ENCODE measurements at places on chromosomes 1 and 21. TPM values are rescaled to one million over a fixed set of nuclear protein-coding genes. Genes with fewer than 3 reads are reported as not detected.

DNA sequence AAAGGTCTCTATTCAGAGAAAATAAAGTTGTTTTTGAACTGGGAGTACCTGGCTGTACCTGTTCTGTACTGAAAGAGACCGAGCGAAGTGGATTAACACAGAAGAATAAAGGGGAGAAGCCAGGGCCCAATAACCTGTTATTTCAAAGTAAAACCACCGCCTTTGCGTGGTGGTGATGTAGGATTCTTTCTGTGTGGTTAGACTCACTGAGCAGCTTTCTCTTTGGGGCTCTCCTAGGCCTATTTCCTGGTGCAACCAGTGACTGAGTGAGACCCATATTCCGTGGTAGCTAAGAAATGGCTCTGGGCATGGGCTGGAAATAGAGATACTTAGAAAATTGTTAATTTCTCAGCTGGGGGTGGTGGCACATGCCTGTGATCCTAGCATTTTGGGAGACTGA, 99.9 kb downstream of the XCL2 start:
- no peak for DNase-seq

DNA sequence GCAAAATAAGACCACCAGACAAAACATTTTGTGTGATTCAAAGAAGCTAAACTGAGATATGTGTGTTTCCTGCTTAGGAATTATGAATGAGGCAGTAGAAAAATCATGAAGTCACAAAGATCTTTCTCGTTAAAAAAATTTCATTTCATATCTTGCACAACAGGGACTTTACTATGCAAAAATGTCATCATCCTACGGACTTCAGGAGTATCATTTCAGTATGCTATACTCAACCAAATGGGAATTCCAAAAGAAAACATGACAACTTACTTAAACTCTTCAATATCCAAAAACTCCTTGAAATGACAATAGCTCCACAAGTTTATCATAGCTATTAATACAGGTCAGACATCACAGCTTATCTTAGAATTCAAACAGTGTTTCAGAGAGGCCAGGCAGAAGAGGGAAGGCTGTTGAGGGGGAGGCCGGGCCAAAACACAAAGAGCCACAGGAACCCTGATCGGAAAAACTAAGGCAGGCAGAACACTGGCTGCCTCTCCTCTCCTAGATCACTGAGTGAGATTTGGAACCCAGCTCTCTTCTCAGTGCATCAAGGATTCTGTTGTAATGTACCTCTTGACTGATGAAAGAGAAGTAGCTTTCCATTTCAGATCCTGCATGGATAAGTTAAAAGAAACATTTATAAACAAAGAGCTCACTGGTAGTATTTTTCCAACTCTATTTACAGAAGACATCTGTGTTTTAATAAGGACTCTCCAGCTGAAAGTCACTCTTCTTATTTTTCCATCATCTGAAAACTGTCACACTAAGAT, 66.9 kb downstream of the TESK2 start:
- DNase-seq, result no peak

- no peak for DNase-seq
Measured at GRCh38 chr1:168008595-168008994, 71.7 kb upstream of the MPC2 start.

DNA sequence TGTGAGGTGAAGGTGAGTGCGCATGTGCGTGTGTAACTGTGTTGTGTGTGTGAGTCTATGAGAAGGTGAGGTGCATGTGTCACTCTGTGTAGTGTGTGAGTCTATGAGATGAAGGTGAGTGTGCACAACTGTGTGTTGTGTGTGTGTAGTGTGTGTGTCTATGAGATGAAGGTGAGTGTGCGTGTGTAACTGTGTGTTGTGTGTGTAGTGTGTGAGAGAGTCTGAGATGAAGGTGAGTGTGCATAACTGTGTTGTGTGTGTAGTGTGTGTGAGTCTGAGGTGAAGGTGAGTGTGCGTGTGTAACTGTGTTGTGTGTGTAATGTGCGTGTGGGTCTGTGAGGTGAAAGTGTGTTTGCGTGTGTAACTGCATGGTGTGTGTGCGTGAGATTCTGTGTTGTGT, 154.0 kb downstream of the FOXD2 start:
- DNase-seq, result no peak

GRCh38 chr1:70720521-70720920, 309.5 kb downstream of the CTH start:
- DNase-seq, result no peak

- DNase-seq, result no peak
Measured at GRCh38 chr1:78972723-78973122, 33.8 kb downstream of the ADGRL4 start.

DNA sequence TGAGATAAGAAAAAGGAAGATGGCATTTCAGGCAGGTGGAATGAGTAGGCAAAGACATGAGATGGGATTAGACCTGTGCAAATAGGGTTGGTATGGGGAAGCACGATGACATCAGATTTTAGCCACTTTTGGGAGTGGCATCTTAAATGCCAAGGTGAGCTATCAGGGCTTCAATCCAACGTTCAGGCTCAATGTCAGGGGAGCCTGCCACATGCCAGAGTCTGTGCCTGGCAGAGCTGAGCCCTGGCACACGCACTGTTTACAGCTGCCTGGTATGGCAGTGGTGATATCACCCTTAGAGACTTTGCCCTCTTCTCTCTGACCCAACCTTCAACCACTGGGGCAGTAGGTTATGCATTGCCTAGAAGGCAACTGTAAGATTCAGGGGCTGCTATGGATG, 1.1 kb upstream of the GUCA2B start:
- no peak for DNase-seq

- no peak for DNase-seq
Measured at GRCh38 chr1:937521-937920, 13.8 kb downstream of the SAMD11 start.

DNA sequence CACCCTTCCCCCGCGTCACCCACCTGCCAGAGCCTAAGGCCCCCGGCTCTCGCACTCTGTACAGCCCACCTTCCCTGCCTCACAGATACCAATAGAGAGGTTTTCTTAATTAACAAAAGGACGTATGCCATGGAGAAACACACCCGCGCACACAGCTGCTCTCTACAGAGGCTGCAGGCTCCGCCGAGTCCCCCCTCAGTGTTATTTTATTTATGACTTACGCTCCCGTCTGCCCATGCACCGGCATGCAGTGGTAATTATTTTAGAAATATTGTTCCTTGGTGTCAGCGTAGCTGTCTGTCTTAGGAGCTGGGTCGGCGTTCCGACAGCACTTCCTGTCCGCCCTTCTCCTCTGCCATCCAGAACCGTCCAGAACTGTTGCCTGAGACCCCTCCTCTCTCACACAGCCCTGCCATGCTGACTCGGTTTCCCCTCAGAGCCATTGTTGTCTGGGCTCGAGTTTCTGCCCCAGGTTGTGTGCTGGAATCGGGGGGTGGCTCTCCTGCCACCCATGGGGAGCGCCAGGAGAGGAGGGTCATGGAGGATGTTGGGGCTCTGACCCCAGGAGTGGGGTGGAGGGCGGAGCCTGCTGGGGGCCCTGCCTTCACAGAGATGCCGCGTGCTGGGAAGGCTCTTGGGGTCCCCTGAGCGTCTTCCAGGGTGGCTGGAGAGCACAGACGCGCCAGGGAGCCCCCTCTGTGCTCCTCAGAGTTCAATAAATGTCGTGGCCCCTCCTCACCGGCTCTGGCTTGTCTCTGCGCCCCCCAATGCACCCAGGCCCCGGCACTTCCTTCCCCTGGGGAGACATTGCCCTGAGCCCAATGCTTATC, 39.6 kb upstream of the COL6A1 start:
- no peak for DNase-seq

GRCh38 chr1:206142770-206143169, 25.6 kb upstream of the AVPR1B start:
- DNase-seq, result no peak

- DNase-seq, result no peak
Measured at GRCh38 chr1:202592146-202592545, 118.1 kb downstream of the SYT2 start.

GRCh38 chr1:156146769-156147405, 6.5 kb upstream of the SEMA4A start:
- no peak for DNase-seq

DNA sequence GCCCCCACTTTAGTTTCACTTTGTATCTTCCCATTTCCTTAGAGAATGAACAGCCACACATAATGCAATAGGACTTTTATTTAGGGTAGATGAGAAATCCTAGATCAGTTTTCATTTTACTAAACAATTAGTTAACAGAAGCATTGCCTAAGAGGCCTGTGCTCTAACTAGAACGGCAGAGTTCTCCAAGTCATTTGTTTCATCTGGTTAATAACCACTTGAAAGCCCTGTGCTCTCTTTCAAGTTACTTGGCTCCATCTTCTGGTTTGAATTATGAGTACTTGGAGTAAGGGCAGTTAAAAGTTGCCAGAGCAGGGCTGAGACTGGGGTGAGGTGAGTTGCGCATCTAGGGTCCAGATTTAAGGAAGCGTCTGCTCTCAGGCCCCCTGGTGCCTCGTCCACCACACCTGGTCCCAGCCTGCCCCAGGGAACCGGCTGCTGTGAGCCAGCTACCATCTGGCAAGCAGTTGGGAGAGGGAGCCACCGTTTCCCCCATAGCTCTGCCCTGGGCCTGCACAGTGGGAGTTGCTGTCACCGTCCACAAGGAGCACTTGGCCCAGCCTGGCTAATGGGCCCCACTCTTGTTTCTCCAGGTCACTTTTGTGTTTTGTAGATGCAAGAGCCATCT, 18.1 kb upstream of the SLC44A3 start:
- DNase-seq, result no peak

DNA sequence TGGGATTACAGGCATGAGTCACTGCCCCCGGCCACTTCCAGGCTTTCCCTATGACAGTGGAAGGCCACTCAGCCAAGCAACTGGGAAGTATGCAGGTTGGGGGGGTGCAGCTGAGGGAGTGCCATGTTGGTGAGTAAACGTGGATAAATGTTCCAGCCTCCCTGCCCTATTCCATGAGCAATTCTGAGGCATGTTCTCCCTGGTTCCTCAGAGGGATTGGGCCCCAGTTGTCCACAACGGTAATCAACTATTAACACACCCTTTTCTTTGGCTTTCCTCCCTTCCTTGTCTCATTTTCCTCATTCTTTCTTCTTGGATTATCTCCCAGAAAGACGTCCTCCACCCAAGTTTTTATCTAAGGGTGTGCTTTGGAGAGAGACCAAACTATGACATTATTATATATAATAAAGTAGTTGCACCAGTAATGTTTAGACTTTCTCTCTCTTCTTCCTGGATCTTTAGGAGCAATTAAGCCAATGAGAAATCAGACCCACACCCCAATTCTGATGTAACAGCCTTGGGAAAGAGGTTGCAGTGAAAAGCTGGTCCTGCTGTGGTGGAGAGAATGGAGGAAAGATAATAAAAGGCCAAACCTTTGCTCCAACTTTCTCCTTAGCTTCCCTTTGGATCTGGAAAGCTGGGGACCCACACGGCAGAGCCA, 6.8 kb upstream of the SLAMF9 start:
- no peak for DNase-seq

GRCh38 chr1:231383159-231383860, 38.8 kb downstream of the EGLN1 start:
- no peak for DNase-seq

GRCh38 chr1:26184883-26185282, 5.5 kb upstream of the CATSPER4 start:
- DNase-seq, result no peak

DNA sequence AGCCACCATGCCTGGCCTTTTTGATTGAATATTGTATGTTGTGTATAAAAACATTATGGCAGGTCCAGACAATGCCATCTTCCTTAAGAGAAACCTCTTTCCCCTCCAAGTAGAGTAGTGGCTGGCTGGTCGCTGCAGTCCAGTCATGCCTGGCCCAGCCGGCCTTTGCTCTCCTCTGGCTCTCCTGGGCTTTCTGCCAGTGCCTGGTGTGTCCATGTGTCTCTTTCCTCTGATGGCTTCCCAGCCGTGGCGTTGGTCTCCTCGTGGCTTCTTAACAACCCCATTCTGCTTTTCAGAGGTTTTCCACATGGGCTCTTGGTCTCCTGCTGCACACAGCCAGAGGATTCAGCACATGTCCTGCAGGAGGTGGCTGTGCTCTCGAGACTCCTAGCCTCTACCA, 58.7 kb downstream of the DIP2A start:
- DNase-seq, result no peak

GRCh38 chr1:39623053-39623452, 16.4 kb downstream of the HEYL start:
- no peak for DNase-seq

- no peak for DNase-seq
Measured at GRCh38 chr1:96515430-96515829, 206.2 kb upstream of the PTBP2 start.

GRCh38 chr21:38486221-38486620, 12.1 kb downstream of the ERG start:
- no peak for DNase-seq

GRCh38 chr1:97938285-97938642, 17.4 kb upstream of the DPYD start:
- no peak for DNase-seq

DNA sequence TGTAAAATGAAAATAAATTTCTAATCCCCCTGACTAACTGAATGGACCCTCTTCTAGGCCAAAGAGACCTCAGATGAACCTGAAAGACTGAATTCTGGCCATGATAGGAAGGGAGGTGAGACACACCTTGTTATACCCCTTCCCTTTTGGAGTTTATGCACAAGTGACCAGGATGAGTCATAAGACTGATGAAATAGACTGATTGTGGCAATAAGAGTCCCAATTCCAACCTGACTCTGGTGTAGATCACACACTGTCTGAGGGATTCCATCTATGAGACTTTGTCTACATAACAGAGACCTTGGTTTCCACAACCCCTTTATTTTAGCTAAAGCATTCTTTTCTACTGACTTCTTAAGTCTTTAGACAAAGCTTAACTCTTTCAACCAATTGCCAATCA, 13.5 kb upstream of the OR2G2 start:
- DNase-seq, result no peak

DNA sequence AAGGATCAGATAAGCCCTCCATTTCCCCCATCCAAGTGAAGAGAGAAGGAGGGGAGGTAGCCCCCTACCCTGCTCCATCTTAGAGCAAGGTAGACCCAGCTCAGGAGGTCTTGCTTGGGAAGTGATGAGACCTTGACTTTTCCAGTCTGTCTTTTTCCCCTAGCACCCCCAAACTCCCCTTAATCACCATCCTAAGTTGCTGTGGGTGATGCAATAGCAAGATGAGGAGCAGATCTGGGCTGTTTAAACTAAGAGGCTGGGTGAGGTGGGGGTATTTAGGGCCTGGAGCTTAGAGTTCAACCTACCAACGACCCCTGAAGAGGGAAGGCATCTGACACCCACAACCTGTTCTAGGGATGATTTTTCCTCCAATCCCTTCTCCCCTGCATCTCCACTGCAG, 1.7 kb downstream of the ATP1A2 start:
- no peak for DNase-seq

Gene LEPR
- total RNA-seq, result 14.8 TPM

Gene FOXE3
- not detected for total RNA-seq

Gene SLC45A1
- 3.3 TPM for total RNA-seq

Gene PLEKHN1
- total RNA-seq, result 28.5 TPM

All from ureter (tissue), 1 donor.